BE2C (cell line): ENCODE measurements at places on chromosomes 12 and 14.
A peak's percentile ranks its signal among the peaks of the same experiment; 100 is the strongest.

DNA sequence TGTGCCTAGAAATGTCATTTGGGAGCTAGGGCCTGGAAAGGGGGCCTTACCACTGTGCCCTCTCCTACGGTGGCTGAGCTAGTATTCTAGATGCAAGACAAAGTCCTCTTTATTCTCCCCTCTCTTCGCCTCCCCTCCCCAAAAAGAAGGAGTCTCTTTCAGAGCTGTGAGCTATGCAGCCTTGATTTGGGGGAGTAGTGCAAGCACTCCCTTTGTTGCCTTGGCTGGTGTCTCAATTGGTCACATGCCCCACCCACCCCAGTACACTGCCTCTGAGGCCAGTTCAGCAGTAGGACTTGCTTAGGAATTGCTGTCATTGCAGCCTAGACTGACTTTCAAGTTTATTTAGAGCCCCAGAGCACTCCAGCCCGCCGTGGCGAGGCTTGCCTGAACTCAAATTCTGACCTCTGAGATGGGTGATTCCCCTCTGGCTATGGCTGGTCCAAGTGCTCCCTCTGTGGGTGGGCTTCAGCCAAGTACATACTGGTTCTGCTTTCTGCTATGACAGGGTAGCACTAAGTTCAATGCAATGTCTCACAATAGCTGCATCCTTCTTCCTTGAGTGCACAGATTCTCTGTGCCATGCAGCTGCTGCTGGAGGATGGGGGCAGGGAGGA is 37.0 kb upstream of the FBXO33 start:
- peak; percentile 55 for DNase-seq

DNA sequence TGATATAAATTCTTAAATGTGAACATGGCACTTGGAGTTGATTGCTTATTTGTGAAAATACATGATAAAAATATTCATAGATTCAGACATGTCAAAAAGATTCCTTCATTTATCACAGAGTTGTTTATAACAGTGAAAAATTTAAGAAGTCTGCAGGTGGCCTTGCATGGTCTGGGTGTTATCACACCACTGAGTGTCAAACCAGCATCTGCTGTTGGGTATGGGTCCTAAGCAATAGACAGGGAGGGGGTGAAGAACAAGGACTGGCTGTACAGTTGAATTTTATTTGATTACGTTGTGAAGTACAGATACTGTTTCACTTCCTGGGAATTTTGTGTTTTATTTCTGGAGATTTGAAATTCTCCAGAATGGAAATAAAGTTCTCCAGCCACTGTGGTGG is 180.4 kb upstream of the HIF1A start:
- no peak for DNase-seq

- DNase-seq, result no peak
Measured at GRCh38 chr14:52599974-52600373, 47.3 kb downstream of the GPR137C start.

DNA sequence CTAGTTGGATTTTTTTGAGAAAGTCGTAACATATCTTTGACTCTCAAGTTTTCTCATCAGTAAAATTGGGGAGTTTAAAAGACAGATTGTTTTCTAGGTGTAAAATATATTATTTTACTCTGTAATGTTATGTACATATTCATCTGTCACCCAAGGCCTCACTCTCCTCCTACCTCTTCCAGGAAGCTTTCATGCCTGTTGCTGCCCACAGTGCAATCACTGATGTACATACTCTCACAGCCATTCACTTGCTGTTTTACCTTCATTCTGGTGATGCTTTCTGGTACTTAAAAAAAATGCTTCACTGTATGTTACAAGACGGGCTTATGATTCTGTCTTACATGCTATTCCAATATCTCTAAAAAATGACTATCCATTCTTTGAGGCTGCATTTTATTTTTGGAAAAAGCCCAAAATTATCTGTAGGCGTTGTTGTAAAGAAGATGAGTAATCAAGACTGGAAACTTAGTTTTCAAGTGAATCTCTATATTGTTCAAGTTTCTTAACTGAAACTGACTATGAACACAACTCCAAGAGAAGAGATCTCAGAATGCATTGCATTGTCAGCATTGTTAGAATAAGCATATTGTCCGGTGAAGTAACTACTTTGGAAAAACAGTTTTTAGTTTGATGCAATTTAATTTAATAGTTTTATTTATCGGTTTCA is 82.5 kb downstream of the LMO3 start:
- DNase-seq, result no peak

- DNase-seq, result no peak
Measured at GRCh38 chr14:73741876-73742519, 27.8 kb upstream of the PNMA1 start.

GRCh38 chr14:100440207-100440631 is 117.1 kb downstream of the SLC25A47 start:
- DNase-seq, result peak; percentile 86

GRCh38 chr12:20946732-20947131 is 136.2 kb downstream of the SLCO1B3 start:
- peak; percentile 53 for DNase-seq
